Right ventricle myocardium superior (tissue), 1 donor: ENCODE measurements at places on chromosomes 1 and 21.

DNA sequence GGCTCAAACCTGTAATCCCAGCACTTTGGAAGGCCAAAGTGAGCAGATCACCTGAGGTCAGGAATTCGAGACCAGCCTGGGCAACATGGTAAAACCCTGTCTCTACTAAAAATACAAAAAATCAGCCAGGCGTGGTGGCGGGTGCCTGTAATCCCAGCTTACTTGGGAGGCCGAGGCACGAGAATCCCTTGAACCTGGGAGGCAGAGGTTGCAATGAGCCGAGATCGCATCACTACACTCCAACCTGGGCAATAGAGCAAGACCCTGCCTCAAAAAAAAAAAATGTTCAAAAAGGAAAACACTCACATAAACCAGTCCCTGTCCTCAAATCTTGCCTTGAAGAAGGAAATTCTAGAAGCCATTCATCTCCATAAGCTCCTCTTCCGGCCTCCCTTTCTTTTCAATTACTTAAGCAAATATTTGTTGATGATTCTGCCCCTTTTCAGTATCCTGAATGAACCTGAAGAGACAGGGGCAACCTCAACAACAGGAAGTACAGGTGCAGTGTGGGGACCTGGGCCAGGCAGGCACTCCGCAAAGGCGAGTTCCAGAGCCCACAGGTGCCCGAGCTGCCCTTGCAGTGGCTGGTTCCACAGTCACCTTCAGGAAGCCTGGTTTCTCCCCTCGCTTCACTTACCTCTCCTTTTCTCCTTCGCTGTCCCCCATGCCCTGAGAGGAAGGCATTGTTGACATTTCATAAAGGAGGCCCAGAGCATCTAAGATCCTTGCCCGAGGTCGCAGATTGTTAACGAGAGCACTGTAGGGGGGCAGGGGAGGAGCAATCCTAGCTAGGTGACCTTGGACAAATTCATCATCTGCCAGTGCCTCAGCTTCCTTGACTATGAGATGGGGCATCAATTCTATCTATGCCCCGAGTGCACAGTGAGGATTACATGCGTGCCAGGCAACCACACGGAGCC lies 8.9 kb upstream of the LEFTY1 start:
- DNase-seq: no peak

- DNase-seq: no peak
Measured at GRCh38 chr1:224211206-224211962, 28.3 kb downstream of the DEGS1 start.

GRCh38 chr21:37734846-37735245 lies 181.4 kb downstream of the KCNJ6 start:
- no peak for DNase-seq

DNA sequence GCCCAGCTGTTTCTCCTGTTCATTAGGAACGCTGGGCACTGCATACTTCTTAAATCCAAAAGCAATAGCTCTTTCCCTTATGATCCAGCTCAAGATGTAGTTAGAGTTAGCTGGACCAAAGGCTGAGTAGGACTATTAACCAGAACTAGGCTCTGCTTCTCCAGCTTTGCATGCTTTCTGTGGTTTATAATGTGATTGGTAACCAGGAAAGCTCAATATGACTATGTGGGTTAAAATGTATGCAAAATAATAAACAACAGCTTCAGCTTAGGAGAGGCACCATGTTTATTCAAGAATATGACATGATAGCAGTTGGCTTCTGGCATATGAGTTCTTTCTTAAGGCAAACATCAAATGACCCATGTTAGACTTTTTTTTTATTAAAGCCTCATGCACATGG lies 73.8 kb downstream of the LYPLAL1 start:
- DNase-seq: no peak

DNA sequence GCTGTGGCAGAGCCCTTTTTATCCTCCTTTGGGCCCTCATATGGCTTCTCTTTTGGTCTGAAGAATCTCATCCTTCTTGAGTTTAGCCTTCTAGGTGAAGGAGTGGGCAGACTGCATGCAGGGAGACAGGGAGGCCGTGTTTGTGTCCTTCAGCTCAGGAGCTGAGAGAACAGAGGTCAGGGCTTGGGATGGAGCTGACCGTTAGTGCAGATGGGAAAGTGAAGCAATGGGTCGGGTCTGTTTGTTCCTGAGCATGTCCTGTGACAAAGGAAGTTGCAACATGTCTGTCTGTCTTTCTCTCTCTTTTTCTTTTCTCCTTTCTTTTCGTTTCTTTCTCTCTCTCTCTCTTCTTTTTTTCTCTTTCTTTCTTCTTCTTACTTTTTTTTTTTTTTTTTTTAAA lies 14.9 kb downstream of the MAPKAPK2 start:
- no peak for DNase-seq

DNA sequence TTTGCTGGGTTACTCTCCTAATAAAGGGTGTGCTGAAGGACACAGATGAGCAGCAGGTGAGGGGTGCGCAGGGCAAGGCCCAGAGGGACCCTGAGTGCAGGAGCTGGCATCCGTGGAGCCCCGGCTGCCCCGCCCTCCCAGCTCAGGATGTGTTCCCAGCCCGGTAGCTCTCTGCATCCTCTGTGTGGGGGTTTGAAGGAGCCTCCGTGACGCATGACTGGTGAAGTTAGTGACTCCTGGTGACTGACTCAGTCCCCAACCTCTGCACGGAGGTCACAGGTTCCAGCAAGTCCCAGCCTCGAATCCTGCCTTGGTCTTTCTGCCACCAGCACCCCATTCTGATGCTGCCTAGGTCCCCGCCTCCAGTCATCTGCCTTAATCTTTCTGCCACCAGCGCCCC lies 21.6 kb upstream of the TSPEAR start:
- no peak for DNase-seq

GRCh38 chr1:107247679-107248078 lies 106.8 kb downstream of the NTNG1 start:
- DNase-seq: no peak

- DNase-seq: no peak
Measured at GRCh38 chr1:28744184-28744583, 7.4 kb downstream of the YTHDF2 start.

DNA sequence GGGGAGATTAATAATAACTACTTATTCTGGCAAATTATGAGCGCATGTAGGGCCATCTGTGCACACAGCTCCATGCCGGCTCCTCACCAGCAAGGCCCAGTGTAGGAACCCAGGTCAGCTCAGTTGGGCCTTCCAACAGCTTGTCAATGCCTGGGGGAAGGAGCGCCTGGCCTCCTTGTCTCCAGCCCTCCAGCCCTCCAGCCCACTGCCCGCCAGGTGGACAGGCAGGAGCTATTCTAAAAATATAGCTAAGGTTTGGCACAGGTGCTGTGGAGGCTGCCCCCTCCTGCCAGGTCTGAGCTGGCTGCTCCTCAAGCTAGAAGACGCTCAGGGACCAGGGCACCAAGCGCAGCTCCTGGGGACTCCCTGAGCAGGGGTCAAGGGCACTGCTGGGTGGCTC lies 85.7 kb downstream of the GRIK3 start:
- DNase-seq: no peak
